Mesenchymal stem cell (in vitro differentiated cells and primary cell): ENCODE measurements at places on chromosomes 12 and 14.

DNA sequence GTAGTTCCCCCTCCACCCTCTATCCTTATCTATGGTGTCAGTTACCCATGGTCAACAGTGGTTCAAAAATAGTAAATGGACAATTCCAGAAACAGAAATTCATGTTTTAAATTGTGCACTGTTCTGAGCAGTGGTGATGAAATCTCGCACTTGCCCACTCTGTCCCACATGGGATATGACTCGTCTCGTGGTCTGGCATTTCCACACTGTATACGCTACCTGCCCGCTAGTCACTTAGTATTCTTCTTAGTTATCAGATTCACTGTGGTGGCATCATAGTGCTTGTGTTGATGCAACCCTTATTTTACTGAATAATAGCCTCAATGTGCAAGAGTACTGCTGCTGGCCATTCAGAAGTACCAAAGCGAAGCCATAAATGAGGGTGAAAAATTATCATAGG is 507.0 kb downstream of the SNAPC1 start:
- no peaks in the 10 kb centered on the region for H3K36me3 ChIP-seq
- no peak overlapping the region for H3K4me3 ChIP-seq
- peak; percentile 37 for DNase-seq
- no peaks in the 10 kb centered on the region for H3K27me3 ChIP-seq
- no peak overlapping the region for H3K27ac ChIP-seq
- H3K4me1 ChIP-seq, result no peaks in the 10 kb centered on the region

GRCh38 chr14:101819251-101819990 is 57.9 kb downstream of the PPP2R5C start:
- no peak overlapping the region for H3K4me3 ChIP-seq
- DNase-seq, result no peak
- no peaks in the 10 kb centered on the region for H3K27me3 ChIP-seq
- no peak overlapping the region for H3K27ac ChIP-seq
- peaks cover 19% of the 10 kb centered on the region for H3K36me3 ChIP-seq

DNA sequence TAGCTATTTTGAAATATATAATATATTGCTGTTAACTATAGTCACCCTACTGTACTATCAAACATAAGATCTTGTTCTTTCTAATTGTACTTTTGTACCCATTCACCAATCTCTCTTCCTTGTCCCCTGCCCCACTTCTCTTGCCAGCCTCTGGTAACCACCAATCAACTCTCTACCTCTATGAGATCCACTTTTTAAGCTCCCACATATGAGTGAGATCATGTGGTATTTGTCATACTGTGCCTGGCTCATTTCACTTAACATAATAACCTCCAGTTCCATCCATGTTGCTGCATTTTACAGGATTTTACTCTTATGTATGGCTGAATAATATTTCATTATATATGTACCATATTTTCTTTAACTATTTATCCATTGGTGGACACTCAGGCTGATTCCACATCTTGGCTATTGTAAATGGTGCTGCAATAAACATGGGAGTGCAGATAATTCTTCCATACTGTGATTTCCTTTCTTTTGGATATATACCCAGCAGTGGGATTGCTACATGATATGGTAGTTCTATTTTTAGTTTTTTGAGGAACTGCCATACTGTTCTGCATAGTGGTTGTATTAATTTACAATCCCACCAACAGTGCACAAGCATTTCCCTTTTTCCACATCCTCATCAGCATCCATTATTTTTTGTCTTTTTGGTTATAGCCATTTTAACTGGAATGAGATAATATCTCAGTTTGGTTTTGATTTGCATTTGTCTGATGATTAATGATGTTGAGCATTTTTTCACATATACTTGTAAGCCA is 33.5 kb upstream of the SPIC start:
- no peak for DNase-seq
- no peak overlapping the region for H3K4me3 ChIP-seq
- no peaks in the 10 kb centered on the region for H3K36me3 ChIP-seq
- no peaks in the 10 kb centered on the region for H3K27me3 ChIP-seq
- no peaks in the 10 kb centered on the region for H3K4me1 ChIP-seq

GRCh38 chr12:28497889-28498411 is 307.7 kb downstream of the CCDC91 start:
- DNase-seq, result no peak
- H3K4me1 ChIP-seq, result no peaks in the 10 kb centered on the region
- peaks cover 5% of the 10 kb centered on the region for H3K36me3 ChIP-seq
- no peaks in the 10 kb centered on the region for H3K27me3 ChIP-seq
- no peak overlapping the region for H3K4me3 ChIP-seq

DNA sequence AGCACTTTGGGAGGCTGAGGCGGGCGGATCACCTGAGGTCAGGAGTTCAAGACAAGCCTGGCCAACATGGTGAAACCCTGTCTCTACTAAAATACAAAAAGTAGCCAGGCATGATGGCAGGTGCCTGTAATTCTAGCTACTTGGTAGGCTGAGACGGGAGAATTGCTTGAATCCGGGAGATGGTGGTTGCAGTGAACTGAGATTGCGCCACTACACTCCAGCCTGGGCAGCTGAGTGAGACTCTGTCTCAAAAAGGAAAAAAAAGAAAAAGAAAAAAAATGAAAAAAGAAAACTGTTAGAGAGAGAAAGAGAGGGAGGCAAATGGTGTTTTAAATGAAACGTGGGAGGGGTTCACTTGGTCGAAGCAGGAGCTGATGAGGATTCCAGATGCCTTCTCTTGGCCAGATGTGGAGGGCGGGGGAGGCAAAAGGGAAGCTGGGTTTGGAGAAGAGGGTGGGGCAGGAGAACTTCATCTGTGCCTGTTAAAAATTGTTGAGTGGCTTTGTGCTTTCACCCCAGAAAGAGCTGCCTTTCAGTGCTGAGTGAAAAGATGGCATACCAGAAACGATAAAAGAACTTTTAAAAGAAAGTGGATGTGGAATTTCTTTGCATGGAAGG is 1.1 kb downstream of the EMP1 start:
- H3K27me3 ChIP-seq, result no peaks in the 10 kb centered on the region
- no peaks in the 10 kb centered on the region for H3K36me3 ChIP-seq
- peaks cover 16% of the 10 kb centered on the region for H3K4me1 ChIP-seq
- DNase-seq, result peak; percentile 48
- H3K27ac ChIP-seq, result no peak overlapping the region

DNA sequence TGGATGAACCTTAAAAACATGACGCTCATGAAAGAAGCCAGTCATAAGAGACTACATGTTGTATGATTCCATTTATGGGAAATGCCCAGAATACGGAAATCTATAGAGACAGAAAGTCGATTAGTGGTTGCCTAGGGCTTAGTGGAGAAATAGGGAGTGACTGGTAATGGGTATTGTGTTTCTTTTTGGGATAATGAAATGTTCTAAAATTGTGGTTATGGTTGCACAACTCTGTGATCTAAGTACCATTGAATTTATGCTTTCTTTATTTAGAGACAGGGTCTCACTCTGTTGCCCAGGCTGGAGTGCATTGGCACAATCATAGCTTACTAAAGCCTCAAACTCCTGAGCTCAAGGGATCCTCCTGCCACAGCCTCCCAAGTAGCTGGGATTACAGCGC is 8.0 kb downstream of the RBMS2 start:
- no peaks in the 10 kb centered on the region for H3K27me3 ChIP-seq
- H3K27ac ChIP-seq, result no peak overlapping the region
- peaks cover 14% of the 10 kb centered on the region for H3K4me1 ChIP-seq
- DNase-seq, result no peak

DNA sequence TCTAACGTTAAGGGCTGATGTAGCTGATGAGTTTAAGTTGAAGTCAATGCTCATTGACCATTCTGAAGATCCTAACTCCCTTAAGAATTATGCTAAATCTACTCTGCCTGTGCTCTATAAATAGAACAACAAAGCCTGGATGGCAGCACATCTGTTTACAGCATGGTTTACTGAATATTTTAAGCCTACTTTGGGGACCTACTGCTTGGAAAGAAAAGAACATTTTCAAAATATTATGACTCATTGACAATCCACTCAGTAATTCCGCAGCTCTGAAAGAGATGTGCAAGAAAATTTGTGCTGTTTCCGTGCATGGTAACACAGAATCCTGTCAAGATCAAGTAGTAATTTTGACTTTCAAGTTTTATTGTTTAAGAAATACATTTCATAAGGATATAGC is 35.0 kb upstream of the NAV3 start:
- H3K27me3 ChIP-seq, result no peaks in the 10 kb centered on the region
- H3K4me3 ChIP-seq, result no peak overlapping the region
- H3K4me1 ChIP-seq, result no peaks in the 10 kb centered on the region
- H3K36me3 ChIP-seq, result no peaks in the 10 kb centered on the region
- DNase-seq, result peak; percentile 20

- H3K27ac ChIP-seq, result no peak overlapping the region
- no peaks in the 10 kb centered on the region for H3K36me3 ChIP-seq
- no peaks in the 10 kb centered on the region for H3K27me3 ChIP-seq
- no peaks in the 10 kb centered on the region for H3K4me1 ChIP-seq
- DNase-seq, result no peak
- no peak overlapping the region for H3K4me3 ChIP-seq
Measured at GRCh38 chr12:43241986-43242385, 310.0 kb downstream of the ADAMTS20 start.

DNA sequence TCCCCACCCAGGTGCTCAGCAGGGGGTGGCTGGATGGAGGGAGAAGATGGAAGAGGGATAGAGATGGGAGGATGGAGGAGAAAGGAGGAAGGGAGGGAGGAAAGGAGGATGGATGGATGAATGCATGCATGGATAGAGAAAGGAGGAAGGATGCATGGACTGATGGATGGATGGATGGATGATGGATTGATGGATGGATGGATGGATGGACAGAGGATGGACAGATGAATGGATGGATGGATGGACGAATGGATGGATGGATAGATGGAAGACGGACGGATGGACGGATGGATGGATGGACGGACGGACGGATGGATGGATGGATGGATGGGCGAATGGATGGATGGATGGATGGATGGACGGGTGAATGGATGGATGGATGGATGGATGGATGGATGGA is 64.1 kb downstream of the NCOR2 start:
- H3K36me3 ChIP-seq, result no peaks in the 10 kb centered on the region
- DNase-seq, result no peak
- H3K27ac ChIP-seq, result no peak overlapping the region
- no peak overlapping the region for H3K4me3 ChIP-seq
